ENCODE measurements at places on chromosomes 11 and 22.

DNA sequence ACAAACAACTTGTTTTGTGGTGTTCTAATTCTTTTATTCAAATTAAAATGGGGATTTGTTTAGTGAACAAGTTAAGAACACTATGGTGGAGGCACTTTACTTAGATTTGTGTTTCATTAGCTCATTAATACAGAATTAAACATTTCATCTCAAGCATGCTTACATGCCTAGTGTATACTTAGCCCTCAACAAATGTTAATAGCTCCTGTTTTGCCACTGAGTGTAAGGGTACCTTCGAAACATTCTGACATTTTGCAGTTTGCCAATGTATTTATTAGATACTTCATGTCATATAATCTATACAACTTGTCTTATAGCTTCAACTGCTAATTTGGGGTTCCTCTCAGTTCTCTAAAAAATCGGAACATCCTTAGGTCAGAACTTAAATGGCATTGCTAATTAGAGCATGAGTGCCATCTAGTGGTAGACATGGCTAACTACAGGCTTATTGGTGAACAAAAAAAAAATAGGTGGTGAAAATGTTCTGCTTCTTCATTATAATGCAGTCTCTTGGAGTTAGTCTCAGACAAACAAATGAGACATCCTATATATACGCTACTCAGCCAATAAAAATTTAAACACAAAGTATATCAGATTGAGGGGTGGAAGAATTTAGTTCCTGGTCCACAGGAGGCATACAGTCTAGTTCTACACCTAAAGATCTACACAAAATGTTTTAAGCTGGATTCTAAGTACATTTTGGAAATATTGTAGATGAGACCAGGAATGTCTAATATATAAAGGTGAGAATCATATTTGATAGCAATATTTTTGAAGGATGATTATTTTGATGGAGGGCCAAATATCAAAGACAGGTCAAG is 4.9 kb upstream of the CNTN5 start:
- DNase-seq = no peak

- DNase-seq = no peak
Observed at GRCh38 chr11:75470476-75471080, 37.6 kb upstream of the KLHL35 start.

GRCh38 chr11:33315822-33316221 is 58.6 kb downstream of the HIPK3 start:
- no peak for DNase-seq

DNA sequence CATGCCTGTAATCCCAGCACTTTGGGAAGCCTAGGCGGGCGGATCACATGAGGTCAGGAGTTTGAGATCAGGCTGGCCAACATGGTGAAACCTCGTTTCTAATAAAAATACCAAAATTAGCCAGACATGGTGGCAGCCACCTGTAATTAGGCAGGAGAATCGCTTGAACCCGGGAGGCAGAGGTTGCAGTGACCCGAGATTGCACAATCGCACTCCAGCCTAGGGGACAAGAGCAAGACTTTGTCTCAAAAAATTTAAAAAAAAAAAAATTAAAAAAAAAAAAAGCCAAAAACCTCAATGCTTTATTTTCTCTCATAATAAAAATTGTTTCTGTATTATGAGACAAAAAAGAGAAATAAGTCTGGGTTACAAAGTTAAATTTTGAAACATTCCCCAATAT is 54.2 kb downstream of the RDX start:
- DNase-seq = no peak

Measured in activated naive CD4-positive, alpha-beta T cell treated with Interleukin-2 at 50 U/mL for 16 hours (primary cell).